HCEC 1CT (cell line): ENCODE measurements at places on chromosomes 4 and X.

- DNase-seq, result no peak
These were observed 46.1 kb upstream of the LNX1 start for GRCh38 chr4:53637348-53637747.

GRCh38 chr4:39637586-39638353 is 895 bp downstream of the SMIM14 start:
- peak; percentile 54 for DNase-seq

GRCh38 chr4:173448608-173449379 is 49.9 kb upstream of the SCRG1 start:
- no peak for DNase-seq

GRCh38 chr4:159105761-159106243 is 2.9 kb downstream of the RAPGEF2 start:
- DNase-seq, result no peak

DNA sequence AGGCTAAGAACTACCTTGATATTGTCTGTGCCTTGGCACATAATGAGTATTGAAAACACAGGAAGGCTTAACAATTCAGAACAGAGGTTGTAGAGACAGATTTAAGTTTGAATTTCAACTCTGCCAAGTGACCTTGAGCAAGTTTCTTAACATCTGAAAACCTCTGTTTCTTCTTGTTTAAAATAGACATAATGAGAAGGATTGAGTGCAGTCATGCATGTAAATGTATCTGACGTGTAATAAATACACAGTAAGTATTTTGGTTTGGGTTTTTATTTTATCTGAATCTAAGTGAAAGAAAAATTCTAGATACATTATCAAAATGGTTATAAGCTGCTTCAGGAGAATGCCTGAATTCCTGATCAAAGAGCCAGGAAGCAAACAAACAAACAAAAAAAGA is 111.9 kb downstream of the ANXA5 start:
- no peak for DNase-seq

DNA sequence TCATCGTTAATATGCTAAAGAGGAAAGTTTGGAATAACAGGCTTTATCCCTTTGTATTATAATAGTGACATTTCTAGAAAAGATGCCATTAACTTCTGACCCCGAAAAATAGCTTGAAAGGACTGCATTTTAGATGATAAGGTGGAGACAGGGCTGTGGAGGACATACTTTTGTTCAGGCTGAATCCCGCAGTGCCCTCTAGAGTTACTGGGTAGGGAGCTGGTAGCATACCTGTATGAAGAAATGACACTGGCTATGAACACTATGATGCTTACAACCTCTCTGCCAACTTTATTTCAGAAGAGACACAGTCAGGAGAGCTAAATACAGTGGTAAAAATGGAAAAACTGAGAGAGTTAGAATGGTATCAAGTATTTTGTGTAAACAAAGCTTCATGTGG is 8.1 kb downstream of the IL1RAPL1 start:
- DNase-seq, result no peak

GRCh38 chrX:13005661-13006473 is 31.0 kb downstream of the TMSB4X start:
- DNase-seq, result peak; percentile 9

DNA sequence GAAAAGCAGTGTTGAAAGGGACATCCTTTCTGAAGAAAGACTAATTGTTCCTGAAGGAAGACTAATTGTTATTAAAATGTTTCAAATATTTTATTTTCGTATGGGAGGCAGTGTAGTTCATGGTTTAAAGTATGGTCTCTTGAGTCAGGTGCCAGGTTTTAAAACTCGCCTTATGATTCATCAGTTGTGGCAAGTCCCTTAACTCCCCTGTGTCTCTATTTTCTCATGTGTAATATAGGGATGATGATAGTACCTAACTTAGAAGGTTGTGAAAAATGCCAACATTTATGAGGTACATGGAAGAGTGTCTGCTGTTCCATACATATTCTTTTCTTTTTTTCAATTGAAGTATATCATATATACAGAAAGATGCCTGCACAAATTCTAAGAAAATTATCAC is 414.2 kb upstream of the DIPK2B start:
- DNase-seq, result no peak

GRCh38 chr4:39544580-39545315 is 17.5 kb upstream of the UGDH start:
- no peak for DNase-seq

GRCh38 chrX:75273483-75273882 is 402 bp upstream of the UPRT start:
- DNase-seq, result no peak

- no peak for DNase-seq
These were observed at the start of gene ZC4H2 for GRCh38 chrX:64975989-64976672. ZC4H2 (minus strand) TSS chrX:64976450; CDS start chrX:64976377, 73 bp downstream.

DNA sequence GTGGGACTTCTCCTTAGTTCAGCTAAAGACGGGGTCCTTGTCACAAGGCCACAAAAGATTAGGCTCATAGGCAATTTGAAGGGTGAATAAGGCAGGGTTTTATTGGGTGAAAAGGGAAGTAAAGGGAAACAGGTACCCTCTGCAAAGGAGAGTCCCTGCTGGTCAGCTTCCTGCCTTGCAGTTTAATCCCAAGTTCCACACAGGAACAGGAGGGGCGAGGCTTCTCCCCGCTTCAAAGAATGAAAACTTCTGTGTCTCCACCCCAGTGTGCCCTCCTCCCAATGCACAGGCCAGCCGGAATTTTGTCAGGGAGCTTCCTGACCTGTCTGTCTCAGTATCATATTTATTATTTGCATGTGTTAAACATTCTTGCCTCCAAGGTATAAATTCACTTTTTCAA is 37.1 kb downstream of the ITM2A start:
- no peak for DNase-seq
